ENCODE measurements at places on chromosomes 7 and 10.

- no peak overlapping the region for H3K27ac ChIP-seq
- no peaks in the 10 kb centered on the region for H3K27me3 ChIP-seq
- no peaks in the 10 kb centered on the region for H3K36me3 ChIP-seq
- no peak overlapping the region for H3K4me3 ChIP-seq
- no peaks in the 10 kb centered on the region for H3K4me1 ChIP-seq
Observed at GRCh38 chr10:113121153-113121552, 171.1 kb downstream of the TCF7L2 start.

DNA sequence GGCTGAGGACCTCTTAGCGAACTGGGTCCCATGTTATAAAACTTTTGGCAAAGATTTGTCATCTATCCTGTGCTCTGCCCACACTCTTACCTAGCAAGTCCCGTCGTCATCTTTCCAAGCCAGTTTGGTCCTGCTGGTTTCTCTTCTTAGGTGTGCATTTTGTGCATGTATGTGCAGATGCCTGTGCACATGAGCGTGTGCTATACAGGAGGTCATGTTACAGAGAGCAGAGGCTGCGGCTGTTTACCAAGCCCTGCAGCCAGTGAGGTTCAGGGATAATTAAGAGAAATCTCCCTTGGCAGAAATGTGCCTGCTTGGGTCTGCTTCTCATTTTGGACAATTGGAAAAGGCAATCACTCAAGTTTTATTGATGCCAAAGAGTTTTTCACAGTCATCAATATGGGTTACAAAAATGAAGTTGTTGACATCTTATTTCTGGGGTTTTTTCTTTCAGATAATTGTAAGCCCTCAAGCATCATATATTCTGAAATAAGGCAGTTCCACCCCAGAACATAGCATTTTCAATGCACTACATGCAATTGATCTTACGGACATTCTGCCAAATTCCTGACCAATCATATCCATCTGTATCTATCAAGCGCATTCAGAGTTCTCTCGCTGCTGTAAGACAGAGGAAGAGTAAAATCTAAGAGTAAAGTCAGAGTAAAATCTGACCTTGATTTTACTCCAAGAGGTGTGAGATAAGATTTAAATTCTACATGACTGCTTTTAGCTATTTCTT, 361.4 kb upstream of the ZNF32 start:
- H3K27me3 ChIP-seq = no peaks in the 10 kb centered on the region
- H3K27ac ChIP-seq = peak overlapping the region; percentile 81
- peaks cover 47% of the 10 kb centered on the region for H3K4me1 ChIP-seq
- H3K4me3 ChIP-seq = no peak overlapping the region

DNA sequence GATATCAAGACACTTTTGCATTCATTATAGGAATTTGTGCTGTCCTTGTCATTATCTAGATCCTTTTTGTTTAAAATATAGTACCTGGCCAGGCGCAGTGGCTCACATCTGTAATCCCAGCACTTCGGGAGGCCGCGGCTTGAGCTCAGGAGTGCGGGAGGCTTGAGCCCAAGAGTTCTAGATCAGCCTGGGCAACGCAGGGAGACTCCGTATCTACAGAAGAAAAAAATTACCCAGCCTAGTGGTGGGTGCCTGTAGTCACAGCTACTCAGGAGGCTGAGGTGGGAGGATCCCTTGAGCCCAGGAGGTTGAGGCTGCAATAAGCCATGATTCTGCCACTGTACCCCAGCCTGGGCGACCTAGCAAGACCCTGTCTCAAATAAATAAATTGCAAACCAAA, 621 bp upstream of the MORN4 start:
- peak overlapping the region; percentile 79 for H3K4me3 ChIP-seq
- H3K27me3 ChIP-seq = no peaks in the 10 kb centered on the region
- no peak overlapping the region for H3K27ac ChIP-seq

GRCh38 chr7:138785587-138786437, 12.0 kb upstream of the TMEM213 start:
- DNase-seq = no peak
- no peaks in the 10 kb centered on the region for H3K36me3 ChIP-seq
- no peak overlapping the region for H3K4me3 ChIP-seq
- no peaks in the 10 kb centered on the region for H3K4me1 ChIP-seq

GRCh38 chr7:90771281-90771680, 175.2 kb downstream of the CDK14 start:
- H3K4me3 ChIP-seq = no peak overlapping the region
- peaks cover 17% of the 10 kb centered on the region for H3K36me3 ChIP-seq
- H3K27ac ChIP-seq = no peak overlapping the region
- DNase-seq = no peak
- no peaks in the 10 kb centered on the region for H3K27me3 ChIP-seq

DNA sequence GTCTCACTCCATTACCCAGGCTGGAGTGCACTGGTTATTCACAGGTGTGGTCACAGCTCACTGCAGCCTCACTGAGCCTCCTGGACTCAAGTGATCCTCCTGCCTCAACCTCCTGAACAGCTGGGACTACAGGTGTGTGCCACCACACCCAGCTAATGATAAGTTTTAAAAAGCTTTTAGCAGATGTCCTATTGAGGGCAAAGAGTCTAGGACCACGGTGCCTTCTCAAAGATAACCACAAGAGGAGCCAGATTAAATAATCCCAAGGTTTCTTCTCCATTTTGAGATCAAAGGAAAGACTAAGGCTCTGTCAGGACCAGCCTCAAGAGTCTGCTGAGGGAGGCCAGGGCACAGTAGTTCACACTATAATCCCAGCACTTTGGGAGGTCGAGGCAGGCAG, 4.7 kb downstream of the ATP5MF start:
- DNase-seq = no peak
- no peaks in the 10 kb centered on the region for H3K4me1 ChIP-seq
- no peaks in the 10 kb centered on the region for H3K27me3 ChIP-seq
- H3K4me3 ChIP-seq = no peak overlapping the region
- H3K27ac ChIP-seq = no peak overlapping the region
- H3K36me3 ChIP-seq = peaks cover 14% of the 10 kb centered on the region

- DNase-seq = no peak
- H3K4me3 ChIP-seq = no peak overlapping the region
- H3K4me1 ChIP-seq = no peaks in the 10 kb centered on the region
- H3K27ac ChIP-seq = no peak overlapping the region
- H3K36me3 ChIP-seq = no peaks in the 10 kb centered on the region
Observed at GRCh38 chr7:150919160-150919559, 59.0 kb downstream of the KCNH2 start.

GRCh38 chr10:34641147-34641912, 173.8 kb downstream of the PARD3 start:
- H3K4me1 ChIP-seq = peaks cover 8% of the 10 kb centered on the region
- no peak overlapping the region for H3K4me3 ChIP-seq

DNA sequence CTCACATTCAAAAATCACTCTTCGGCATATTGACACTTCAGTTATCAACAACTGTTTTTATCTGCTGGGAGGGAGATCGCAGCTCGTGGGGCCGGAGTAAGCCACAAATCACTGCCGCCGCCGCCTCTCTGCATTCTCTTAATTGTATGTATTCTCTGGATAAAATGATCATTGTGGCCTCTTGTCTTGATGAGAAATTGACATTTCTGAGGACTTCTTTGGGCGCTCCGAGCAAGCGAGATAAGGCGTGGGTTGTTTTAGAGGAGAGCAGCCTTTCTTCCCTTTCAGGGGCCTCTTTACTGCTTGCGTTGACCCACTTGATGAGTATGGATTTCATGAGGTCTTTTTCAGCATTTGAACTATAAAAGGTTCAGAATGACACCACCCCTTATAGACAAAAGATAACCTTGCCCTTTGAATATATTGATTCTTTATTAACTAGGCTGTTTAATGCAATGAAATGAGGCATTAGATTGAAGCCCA, 130.6 kb downstream of the EBF3 start:
- H3K4me3 ChIP-seq = no peak overlapping the region
- no peaks in the 10 kb centered on the region for H3K4me1 ChIP-seq
- DNase-seq = no peak
- no peak overlapping the region for H3K27ac ChIP-seq

- H3K4me1 ChIP-seq = 0 out of 2 replicates have a peak, but pooled peaks cover 11% of the 10 kb centered on the region
- H3K36me3 ChIP-seq = no peaks in the 10 kb centered on the region
- peak overlapping the region; percentile 86 for H3K4me3 ChIP-seq
Observed at GRCh38 chr7:83161899-83162401, 734 bp downstream of the PCLO start.

- peaks cover 4% of the 10 kb centered on the region for H3K36me3 ChIP-seq
- no peaks in the 10 kb centered on the region for H3K27me3 ChIP-seq
- DNase-seq = no peak
- H3K4me1 ChIP-seq = no peaks in the 10 kb centered on the region
Observed at GRCh38 chr7:5344342-5344741, 61.6 kb downstream of the SLC29A4 start.

Measured in MM.1S (cell line).